ENCODE measurements at places on chromosomes 11 and 22.

- DNase-seq: no peak
These were observed 26.3 kb downstream of the RTN4R start for GRCh38 chr22:20241579-20242392.

DNA sequence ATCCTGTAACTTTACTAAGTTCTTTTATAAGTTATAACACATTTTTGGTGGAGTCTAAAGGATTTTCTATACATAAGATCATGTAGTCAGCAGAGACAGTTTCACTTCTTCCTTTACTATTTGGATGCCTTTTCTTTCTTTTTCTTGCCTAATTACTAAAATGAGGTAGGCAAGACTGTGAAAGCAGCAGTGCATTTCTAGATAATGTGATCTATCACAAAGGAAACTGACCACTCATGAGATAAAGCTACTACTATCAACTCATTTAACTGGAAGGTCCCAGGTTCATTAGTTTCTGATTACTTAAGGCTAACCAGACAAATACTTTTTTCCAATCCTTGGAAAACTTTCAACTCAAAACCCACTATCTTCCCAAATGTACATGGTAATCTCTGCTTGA, 196.2 kb upstream of the E2F8 start:
- peak; percentile 32 for DNase-seq

DNA sequence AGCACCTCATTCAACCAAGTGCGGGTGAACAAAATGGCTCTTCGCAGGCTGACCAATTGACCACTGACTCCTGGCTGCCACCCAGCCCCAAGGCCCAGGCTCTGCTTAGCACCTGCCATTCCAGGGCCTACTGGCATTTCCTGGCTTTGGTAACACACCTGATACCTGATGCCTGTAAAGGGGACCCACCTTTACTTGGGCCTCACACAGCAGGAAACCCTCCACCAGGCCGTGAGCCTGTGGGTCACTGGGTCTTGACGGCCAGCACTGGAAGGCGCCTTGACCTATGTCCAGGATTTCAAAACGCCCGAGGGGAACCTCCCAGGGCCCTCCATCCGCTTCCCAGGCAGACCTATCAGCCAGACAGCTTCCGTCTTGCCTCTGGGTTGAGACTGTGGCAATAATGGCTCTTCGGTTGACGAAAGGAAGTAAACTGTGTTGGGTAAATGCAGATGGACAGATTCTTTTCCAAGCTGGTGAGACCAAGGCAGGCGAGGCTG, 16.8 kb upstream of the TMEM184B start:
- no peak for DNase-seq

DNA sequence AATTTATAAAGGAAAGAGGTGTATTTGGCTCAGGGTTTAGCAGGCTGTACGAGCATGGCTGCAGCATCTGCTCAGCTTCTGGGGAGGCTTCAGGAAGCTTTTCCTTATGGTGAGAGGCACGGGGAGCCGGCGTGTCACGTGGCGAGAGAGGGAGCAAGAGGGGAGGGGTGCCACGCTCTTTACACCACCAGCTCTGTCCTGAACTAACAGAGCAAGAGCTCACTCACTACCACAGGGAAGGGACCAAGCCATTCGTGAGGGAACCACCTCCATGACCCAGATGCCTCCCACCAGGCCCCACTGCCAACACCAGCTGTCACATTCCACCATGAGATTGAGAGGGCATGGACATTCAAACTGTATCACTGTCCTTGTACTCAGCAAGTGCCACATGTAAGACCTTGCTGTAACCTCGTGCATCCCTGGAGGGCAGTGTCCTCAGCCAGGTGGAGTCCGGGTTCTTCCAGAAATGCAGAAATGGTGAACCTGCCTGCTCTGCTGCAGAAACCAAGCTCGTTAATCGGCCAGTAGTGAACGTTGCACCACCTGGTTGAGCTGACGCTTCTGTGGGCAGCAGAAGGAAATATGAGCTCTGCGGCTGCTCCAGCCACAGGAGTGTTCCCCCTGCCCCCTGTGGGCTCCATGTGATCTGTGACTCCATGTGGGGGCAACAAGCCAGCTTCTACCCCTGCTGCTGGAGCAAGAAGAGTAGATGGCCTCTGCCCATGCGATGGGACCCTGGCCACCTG, 368.6 kb downstream of the TBC1D22A start:
- no peak for DNase-seq

GRCh38 chr22:50641696-50642607, 14.0 kb upstream of the ARSA start:
- DNase-seq: no peak

GRCh38 chr11:119700030-119700429, 29.0 kb downstream of the NECTIN1 start:
- DNase-seq: no peak

GRCh38 chr22:39917197-39917643, 16.3 kb downstream of the GRAP2 start:
- no peak for DNase-seq

GRCh38 chr22:45686004-45686403, 14.4 kb downstream of the ATXN10 start:
- DNase-seq: no peak

DNA sequence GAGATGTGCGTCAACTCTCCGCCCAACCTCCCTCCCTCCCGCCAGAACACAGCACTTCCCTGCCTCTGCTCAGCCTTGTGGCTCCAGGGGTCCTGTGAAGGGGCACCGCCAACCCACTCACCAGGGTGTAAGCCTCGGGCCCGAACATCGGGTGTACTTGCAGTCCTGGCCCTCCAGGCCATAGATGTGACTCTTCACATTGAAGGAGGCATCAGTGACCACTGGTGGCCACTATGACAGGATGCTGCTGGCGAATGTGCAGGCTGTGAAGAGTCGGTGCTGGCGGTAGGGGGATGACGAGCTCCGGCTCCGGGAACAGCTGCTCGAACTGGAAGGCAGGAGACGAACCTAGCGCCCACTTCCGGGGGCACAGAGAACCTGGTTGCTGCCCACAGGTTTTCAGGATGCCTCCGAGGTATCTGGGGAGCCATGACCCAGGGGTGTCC, 97.4 kb downstream of the MED15 start:
- no peak for DNase-seq

- no peak for DNase-seq
These were observed 137.0 kb downstream of the SNX19 start for GRCh38 chr11:130779267-130779666.

- DNase-seq: peak; percentile 36
These were observed 10.2 kb upstream of the P4HA3 start for GRCh38 chr11:74321487-74322188.

DNA sequence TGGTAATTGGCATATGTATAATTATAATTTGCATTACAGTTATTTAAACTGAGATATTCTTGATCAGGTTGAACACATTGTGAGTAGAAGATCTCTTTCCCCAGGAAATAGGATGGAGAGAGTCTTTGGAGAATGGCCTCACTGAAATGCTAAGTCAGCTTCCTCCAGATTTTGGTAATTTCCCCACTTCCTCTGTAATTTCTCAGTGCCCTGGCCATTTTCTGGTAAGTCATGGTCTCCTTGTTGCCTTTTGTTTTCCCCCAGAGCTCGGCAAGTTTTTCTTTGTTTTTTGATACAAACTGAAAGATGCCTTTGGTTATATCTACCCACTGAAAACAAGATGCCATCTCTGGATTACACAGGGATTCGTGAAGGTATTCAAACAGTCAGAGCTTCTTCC, 12.8 kb upstream of the FBXO3 start:
- DNase-seq: no peak

DNA sequence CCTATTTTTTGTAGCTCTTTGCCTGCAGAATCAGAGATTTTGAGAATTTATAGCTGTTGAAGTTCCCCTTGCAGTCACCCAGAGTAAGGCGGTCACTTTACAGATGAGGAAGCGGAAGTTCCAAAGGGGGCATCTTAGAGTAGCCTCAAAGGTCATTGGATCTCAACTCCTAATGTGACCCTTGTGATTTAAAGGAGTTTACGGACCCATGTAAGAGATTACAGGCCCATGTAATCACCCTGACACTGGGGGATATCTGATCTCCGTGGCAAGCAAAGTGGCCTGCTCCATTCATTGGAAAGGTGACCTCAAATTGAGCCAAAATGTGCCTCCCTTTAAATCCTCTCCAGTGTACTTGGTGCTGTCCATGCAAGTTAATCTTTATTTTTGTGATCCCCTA, 15.7 kb downstream of the P2RX3 start:
- no peak for DNase-seq

- DNase-seq: peak; percentile 72
These were observed 25.0 kb upstream of the SERPIND1 start for GRCh38 chr22:20748731-20749428.

GRCh38 chr22:28413612-28414399, 265.8 kb downstream of the TTC28 start:
- DNase-seq: no peak

GRCh38 chr11:75532200-75533048, 6.7 kb upstream of the GDPD5 start:
- DNase-seq: peak; percentile 80

Data from GM13977 (cell line).